Fibroblast of lung (primary cell): ENCODE measurements at places on chromosomes 2 and 18.

DNA sequence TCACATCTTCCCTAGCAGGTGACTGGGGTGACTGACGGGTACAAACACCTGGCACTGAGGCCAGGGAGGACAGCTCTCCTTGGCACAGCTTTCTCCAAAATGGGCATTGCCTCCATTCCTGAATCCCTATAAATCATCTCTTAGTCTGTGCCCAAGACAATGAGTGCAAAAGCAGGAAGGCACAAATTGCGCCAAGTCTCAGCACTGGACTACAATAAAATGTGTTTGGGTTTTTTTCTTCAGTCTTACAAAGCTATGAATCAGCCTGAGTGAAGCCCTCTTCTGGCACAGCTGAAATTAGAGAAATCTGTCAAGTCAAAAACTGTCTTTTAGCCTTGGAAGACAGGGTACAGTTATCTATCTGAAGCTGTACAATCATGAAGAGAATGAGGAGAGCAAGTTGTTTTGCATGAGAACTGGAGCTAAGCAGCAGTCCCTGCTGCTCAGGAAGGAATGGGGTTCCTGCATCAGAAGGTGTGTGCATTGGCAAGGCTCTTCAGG is 90.8 kb downstream of the EPB41L3 start:
- DNase-seq, result no peak

GRCh38 chr2:237440819-237441281 is 26.9 kb upstream of the COL6A3 start:
- no peak for DNase-seq

- DNase-seq, result peak; percentile 89
Measured at GRCh38 chr2:220077488-220077887, 450.1 kb downstream of the SLC4A3 start.

DNA sequence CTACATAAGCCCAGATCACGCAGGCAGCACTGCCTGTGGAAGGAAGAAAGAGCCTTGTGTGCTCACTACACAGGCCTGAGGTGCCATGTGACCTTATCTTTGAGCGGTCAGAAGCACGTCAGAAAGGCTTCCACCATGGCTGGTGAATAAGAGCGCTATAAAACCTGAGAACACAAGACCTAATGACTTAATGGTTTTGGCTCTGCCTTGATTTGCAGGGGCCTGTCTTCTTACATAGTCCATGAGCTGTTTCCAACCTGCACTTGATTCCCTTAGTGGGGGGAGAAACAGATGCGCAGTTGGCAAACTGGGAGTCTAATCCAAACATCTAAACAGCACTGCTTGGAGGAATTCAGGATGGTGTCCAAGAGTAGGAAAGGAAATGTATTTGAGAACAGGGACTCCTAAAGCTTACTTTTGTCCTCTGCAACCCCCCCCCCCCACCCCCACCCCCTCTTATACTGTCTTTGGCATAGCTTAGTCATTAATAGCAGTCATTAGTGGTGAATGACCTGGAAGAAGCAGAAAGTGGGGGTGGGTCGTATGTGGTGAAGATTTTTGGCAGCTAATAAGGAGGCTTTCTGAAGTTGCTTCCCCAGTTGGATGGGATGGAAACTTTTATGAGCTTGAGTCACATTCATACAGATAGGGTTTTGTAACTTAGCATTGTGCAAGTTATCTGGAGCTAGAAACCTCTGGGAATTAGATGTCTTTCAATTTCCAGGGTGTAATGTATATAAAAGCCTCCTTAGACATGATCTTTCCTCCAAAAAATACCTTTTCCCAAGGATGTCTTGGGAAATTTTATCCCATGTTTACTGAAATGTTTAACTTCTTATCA is 454.1 kb downstream of the MEIS1 start:
- peak; percentile 100 for DNase-seq

- no peak for DNase-seq
Measured at GRCh38 chr2:130314377-130314776, 28.3 kb upstream of the IMP4 start.

DNA sequence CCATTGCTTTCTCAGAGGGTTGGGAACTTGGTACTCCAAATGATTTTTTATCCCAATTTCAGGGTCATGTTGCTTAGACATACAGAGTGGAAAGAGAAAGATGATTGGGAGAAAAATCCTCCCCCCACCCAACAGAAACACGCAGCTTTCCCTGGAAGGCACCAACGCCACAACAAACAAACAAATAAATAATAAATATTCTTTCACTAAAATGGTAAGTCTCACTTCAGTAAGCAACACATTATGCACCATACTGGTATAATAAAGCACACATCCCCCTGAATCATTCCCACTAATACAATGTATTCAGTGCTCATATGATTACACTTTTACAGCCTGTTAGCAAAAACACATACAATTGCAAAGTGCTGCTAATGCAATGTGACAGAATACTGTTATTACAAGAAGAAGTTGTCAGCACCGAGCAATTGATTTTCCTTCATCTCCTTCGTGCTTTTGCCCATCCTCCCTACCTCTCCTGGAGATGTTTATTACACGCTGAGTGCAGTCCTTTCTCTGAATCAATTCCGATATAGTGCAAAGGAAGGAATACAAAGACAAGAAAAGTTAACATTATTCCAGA is 359.9 kb downstream of the TXNL1 start:
- DNase-seq, result no peak

DNA sequence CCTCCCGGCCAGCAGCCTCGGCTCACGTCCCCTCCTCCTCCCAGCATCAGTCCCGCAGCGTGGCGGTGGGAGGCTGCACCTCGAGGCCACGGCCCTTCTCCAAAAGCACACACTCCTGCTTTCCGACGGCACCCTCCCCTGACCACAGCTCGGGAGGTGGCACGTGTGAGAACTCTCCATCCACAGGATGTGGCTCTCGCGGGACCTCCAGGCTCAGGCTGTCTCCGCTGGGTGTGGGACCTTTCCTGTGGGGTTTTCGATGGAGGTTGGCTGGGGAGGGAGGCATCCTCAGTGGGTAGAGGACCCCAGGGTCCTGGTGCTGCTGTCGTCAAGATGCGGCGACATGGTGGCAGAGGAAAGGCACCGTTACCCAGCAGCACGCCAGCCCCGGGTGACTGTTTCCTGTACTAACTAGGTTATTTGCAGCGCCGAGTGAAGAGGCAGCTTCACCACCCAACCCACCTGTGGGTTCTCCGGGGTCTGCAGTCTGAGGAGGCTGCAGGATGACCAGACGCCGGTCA is 42.8 kb upstream of the KCNG2 start:
- no peak for DNase-seq

DNA sequence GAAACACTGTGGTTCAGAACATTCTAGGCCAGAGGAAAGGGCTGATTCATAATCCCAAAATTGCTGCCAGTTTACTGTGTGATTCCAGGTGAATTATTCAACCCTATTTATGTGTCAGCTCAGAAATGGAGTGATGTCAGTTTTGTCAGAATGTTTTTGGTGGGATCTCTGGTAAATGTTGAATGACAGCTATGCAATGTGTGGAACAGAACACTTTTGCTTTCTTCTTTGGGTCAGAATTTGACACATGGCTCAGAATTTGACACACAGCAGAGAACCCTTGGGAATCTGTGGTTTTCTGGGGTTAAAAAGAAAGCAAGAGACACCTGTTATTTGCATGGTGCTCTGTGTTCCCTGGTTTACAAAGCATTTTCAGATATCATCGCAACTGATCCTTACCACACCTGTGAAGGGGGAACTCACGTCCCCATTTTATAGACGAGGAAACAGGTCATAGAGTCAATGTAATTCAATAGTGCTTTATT is 1.6 kb upstream of the MTA3 start:
- DNase-seq, result peak; percentile 27

- DNase-seq, result peak; percentile 30
Measured at GRCh38 chr2:104944495-104944894, 90.6 kb downstream of the POU3F3 start.

- DNase-seq, result peak; percentile 53
Measured at GRCh38 chr18:74840492-74841167, 243.0 kb downstream of the ZNF407 start.

- DNase-seq, result peak; percentile 48
Measured at GRCh38 chr2:85796341-85797262, 42.8 kb downstream of the ATOH8 start.

DNA sequence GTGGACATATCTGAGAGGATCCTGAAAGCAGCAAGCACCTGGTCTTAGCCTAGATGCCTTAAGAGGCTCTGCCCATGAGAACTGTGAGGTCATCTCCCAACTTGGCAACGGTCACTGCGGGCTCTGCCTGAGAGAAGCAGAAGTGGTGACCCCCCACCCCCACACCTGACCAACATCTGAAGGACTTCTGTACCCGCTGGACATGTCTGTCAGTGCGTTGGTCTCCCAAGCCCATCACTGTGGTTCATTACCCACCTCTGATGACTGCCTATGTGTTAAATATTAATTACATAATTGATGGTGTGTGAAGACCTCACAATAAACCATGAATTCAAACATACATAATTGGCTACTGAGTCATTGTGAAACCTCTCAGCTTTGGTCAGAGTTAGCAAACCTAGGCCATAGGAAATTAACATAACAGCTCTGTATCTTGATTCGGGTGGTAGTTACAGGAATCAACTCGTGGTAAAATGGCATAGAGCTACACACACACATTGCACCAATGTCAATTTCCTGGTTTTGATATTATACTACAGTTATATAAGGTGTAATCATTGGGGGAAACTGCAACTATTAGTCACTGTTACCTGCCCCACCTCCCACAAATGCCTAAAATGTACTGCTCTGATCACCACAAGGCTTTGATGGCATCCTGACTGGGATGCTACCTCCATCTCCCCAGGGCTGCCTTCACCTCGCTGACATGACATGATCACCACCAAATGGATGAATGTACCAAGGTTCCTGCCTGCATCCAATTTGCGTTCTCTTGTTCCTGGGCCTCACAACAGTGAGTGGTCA is 4.3 kb upstream of the GALNT1 start:
- DNase-seq, result peak; percentile 42

DNA sequence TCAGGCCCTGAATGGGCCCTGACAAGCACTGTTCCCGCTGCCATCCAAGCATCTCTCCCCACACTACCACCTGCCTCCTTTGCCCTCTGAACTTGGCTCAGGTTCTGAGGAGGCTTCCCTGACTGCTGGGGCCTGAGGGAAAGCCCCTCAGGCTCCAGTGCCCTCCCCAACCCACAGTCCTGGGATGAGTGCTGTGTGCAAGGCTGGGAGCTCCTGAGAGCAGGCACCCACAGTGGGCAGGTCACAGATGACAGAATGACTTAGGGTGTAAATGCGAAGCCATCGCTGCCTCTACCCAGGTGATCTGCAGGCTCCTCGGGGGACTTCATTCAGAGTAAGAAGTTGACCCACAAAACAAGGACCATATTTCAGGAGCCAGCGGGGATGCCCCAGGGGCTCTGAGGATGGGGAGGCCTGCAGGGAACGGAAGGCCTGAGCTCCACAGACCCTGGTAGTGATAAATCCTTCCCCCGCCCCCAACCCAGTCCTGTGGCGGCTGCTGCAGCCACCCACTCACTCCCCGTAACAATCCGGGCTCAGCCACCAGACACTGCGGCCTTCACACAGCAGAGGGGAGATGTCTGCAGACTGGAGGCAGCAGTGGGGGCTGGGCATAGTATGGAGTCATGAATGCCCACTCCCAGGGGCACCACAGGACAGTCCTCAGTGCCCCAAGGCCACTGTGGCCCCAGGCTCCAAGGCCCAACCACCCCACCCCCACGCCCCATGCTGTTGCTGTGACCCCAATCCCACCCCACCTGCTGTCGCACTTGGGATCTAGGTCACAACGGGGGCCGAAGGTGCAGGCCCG is 8.9 kb downstream of the BIN1 start:
- peak; percentile 32 for DNase-seq

- DNase-seq, result peak; percentile 40
Measured at GRCh38 chr2:217037353-217037752, 177.5 kb upstream of the TNP1 start.

DNA sequence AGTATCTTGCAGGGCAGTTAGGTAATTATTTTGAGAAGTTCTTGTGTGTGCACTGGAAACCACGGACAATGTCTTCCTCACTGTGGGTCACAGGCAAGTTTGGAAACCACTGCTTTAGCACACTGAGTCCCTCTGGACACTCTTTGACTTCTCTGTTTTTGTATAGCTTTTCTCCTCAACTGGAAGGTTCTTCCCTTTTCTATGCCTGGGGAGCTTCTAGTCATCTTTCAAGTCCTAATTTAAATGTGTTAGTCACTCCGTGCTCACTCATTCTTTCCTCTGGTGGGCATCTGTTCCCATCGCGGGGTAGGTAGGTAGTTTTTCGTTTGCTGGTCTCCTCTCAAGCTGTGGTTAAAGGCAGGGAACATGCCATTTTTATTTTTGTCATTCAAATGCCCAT is 32.1 kb downstream of the E2F6 start:
- DNase-seq, result no peak

DNA sequence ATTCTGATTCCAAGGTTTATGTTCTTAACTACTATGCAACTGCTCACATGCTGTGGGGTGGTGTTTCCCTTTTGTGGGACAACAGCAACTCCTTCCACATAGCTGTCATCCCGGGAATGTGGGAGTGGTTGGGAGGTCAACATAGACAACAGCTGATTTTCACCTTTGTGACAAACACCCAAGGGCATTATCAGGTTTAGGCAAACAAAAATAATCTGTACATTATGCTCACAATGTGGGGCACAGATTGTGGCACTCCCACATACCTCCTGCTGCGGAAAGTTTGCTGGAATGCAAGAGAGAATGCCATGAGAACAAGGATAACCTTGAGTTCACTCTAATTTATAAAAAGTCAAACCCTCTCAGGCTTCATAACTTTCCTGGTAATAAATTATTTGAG is 582.6 kb downstream of the CNTNAP5 start:
- no peak for DNase-seq

- peak; percentile 72 for DNase-seq
Measured at GRCh38 chr2:75022516-75022915, 64.1 kb downstream of the POLE4 start.

GRCh38 chr2:58099096-58099769 is 52.6 kb downstream of the VRK2 start:
- no peak for DNase-seq

DNA sequence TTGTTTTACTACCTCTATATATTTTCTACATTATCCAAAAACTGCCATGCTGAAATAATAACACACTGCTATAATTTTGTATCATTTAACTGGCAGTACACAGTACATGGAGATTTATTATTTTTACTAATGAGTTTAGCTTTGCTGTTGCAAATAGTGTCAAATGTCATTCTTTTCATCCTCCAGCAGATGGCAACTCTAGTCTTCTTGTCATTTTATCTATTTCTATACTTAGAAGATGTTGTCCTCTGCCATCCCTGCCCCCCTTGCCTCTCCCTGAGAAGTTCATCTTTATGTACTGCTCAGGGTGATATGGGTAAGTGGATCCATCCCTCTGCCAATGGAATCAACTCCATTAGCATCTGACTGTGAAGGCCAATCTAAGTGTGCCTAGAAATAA is 21.7 kb upstream of the LRRTM1 start:
- peak; percentile 27 for DNase-seq

GRCh38 chr2:240170354-240170735 is 29.9 kb upstream of the OTOS start:
- peak; percentile 6 for DNase-seq

DNA sequence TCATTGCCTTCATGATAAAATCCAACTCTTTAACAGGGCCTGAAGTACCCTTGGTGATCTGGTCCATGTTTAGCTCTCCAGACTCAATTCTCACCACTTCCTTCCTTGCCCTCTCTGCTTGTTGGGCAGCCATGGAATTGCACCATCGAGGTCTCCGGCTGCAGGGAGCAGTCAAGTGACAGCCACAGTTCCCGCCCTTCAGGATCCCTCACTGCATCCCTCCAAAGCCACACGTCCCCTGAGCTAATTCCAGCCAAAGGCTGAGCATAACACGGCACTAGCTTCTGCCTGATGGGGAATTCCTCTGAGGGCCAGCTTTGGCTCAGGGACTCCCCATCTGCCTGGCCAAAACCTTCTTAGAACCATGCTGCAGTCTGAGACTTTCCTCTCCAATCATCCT is 47.4 kb upstream of the SLC1A4 start:
- DNase-seq, result no peak

- DNase-seq, result peak; percentile 49
Measured at GRCh38 chr2:10810202-10811161, 2.1 kb downstream of the PDIA6 start.
